ENCODE measurements at places on chromosomes 5 and 9. TPM values are rescaled to one million over a fixed set of nuclear protein-coding genes. Genes with fewer than 3 reads are reported as not detected.

Gene DOLK
- 12.3 TPM for polyA plus RNA-seq

Gene GABRA1
- 0.11 TPM for polyA plus RNA-seq

Gene CDH18
- polyA plus RNA-seq, result 0.43 TPM

Gene KYAT1
- 31.2 TPM for polyA plus RNA-seq

Gene PDE6A
- 0.21 TPM for polyA plus RNA-seq

Gene GRXCR2
- polyA plus RNA-seq, result not detected

Gene OMD
- 86.5 TPM for polyA plus RNA-seq

Gene PCSK1
- polyA plus RNA-seq, result 0.10 TPM

Gene SPATA31D3
- not detected for polyA plus RNA-seq

Gene SHISAL2B
- polyA plus RNA-seq, result 0.34 TPM
